HFFc6 (cell line): ENCODE measurements at places on chromosomes 2 and 18. TPM values are rescaled to one million over a fixed set of nuclear protein-coding genes. Genes with fewer than 3 reads are reported as not detected.

GRCh38 chr18:38898167-38898566, 1332.6 kb upstream of the CELF4 start:
- H3K36me3 ChIP-seq: peaks cover 5% of the 10 kb centered on the region; the same call in 1 of the 2 replicates
- H3K4me1 ChIP-seq: no peaks in the 10 kb centered on the region
- H3K27ac ChIP-seq: no peak overlapping the region

GRCh38 chr18:55102958-55103456, 143.7 kb upstream of the CCDC68 start:
- DNase-seq: no peak
- H3K36me3 ChIP-seq: no peaks in the 10 kb centered on the region
- H3K4me3 ChIP-seq: no peak overlapping the region
- peaks cover 24% of the 10 kb centered on the region for H3K4me1 ChIP-seq

GRCh38 chr2:173959358-173959884, 5.8 kb downstream of the SP3 start:
- H3K27ac ChIP-seq: peak overlapping the region; percentile 10; the same call in 1 of the 2 replicates
- peak overlapping the region; percentile 32 for H3K4me3 ChIP-seq
- peaks cover 69% of the 10 kb centered on the region for H3K4me1 ChIP-seq
- peaks cover 65% of the 10 kb centered on the region for H3K36me3 ChIP-seq
- no peaks in the 10 kb centered on the region for H3K27me3 ChIP-seq

DNA sequence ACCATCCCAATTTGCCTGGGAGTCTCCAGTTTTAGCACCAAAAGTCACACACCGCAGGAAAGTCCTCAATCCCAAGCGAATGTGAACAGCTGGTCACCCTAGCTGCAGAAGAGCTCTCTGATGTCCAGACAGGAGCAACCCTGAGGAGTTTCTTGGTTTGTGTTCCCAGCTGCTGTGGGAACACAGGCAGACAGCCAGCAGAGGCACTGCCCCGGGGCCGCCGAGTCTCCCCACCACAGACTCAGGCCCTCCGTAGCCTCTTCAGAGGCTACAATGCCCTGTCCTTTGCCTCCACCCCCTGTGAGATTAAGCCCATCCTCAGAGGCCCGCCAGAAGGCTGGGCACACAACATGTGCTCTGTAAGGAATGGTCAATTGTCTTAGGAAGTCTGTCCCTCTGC, 111.5 kb downstream of the TTC32 start:
- H3K27ac ChIP-seq: no peak overlapping the region
- no peak for DNase-seq
- H3K4me1 ChIP-seq: peaks cover 30% of the 10 kb centered on the region
- peaks cover 23% of the 10 kb centered on the region for H3K27me3 ChIP-seq
- H3K36me3 ChIP-seq: no peaks in the 10 kb centered on the region

DNA sequence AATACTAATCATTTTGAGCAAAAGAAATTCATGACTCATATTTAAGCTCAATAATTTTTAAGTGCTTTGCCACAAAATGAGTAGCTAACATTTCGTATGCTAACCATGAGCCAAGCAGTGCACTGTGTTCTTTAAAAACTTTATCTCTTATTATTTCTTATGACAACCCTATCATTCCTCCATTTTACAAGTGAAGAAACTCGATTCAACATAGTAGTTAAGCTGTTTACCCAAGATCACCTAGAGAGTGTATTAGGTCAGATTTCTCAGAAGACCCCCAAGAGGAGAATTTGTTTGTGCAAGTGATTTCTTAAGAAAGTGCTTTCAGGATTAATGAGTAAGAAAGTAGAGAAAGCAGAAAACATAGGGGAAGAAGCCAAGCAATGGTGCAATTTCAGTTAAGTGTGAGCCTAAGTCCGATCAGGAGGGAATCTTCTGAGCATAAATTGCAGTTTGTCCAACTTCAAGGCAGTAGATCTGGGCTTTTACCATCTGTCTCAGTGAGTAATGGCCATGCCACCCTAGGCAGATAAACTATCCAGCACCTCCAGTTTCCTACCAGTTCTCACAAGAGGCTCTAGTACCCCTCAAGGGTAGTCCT, 202.7 kb downstream of the SCG2 start:
- no peak overlapping the region for H3K27ac ChIP-seq
- H3K4me1 ChIP-seq: no peaks in the 10 kb centered on the region
- H3K36me3 ChIP-seq: no peaks in the 10 kb centered on the region
- no peak for DNase-seq
- H3K27me3 ChIP-seq: no peaks in the 10 kb centered on the region; the same call in 1 of the 2 replicates
- H3K4me3 ChIP-seq: no peak overlapping the region

- H3K4me3 ChIP-seq: no peak overlapping the region
- H3K27me3 ChIP-seq: peaks cover 7% of the 10 kb centered on the region
- H3K4me1 ChIP-seq: no peaks in the 10 kb centered on the region
- DNase-seq: no peak
- H3K27ac ChIP-seq: no peak overlapping the region
Observed at GRCh38 chr2:236545248-236545658, 24.4 kb upstream of the ACKR3 start.

DNA sequence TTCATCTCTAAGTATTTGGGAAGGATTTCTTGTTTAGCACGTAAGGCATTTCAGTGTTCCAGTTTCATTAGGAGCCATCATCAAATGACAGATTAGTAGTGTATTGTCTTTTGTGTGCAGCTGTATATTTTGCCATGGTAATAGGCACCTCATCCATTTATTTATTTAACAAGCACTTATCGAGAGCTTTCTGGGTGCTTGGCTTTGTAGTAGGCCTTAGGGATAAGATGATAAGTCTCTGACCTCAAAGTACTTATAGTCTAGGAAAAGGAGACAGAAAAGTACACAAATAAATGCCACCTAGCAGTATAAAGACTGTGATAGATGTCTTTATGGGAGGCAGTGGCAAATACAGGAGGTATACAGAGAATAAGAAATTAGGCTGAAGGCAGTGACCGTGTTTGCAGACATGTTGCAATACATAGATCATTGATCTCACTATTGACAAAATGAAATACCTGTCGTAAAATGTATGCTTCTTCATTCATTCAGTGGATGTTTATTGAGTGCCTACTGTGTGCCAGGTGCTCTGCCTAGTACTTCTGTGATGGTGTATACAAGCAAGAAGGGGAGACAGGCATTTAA, 265.9 kb downstream of the SETBP1 start:
- H3K36me3 ChIP-seq: no peaks in the 10 kb centered on the region
- H3K27ac ChIP-seq: no peak overlapping the region
- no peaks in the 10 kb centered on the region for H3K4me1 ChIP-seq
- H3K27me3 ChIP-seq: no peaks in the 10 kb centered on the region
- no peak for DNase-seq

- no peak overlapping the region for H3K4me3 ChIP-seq
- no peak overlapping the region for H3K27ac ChIP-seq
- H3K27me3 ChIP-seq: peaks cover 6% of the 10 kb centered on the region
- H3K4me1 ChIP-seq: 0 out of 2 replicates have a peak, but pooled peaks cover 9% of the 10 kb centered on the region
- H3K36me3 ChIP-seq: no peaks in the 10 kb centered on the region
Observed at GRCh38 chr2:57859755-57860154, 186.9 kb upstream of the VRK2 start.

DNA sequence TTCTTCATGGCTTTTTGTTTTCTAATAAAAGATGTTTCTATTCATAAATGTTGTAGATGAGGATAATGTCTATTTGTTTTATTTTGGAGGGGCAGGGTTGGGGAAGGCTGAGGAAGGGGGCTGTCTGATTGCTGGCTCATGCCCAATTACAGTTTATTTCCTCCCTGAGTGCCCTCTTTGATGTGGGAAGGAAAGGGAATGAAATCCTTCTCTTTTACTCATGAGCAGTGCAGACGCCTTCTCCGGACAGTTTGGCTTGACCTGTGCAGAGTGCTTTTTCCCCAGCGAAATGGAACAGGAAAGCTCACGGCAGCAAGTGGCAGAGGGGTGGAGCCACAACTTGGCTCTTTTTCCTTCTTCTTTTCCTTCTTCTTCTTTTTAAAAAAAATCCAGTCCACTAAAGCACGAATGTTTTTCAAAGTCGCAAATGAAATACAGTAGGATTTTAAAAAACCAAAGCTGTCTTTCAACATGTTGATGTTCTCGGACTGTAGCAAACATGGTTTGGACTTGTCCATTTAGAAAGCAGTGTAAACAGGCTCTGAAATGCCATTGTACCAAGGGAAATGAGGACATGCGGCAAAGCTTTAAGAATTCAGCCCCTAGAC, 34.5 kb downstream of the RAB31 start:
- H3K4me1 ChIP-seq: peaks cover 57% of the 10 kb centered on the region
- peaks cover 4% of the 10 kb centered on the region; the same call in 1 of the 2 replicates for H3K27me3 ChIP-seq
- H3K36me3 ChIP-seq: peaks cover 21% of the 10 kb centered on the region
- H3K27ac ChIP-seq: peak overlapping the region; percentile 74
- peak; percentile 15 for DNase-seq

GRCh38 chr2:203758841-203759689, 52.6 kb downstream of the CD28 start:
- H3K27ac ChIP-seq: peak overlapping the region; percentile 98
- H3K4me1 ChIP-seq: peaks cover 41% of the 10 kb centered on the region
- H3K4me3 ChIP-seq: peak overlapping the region; percentile 68
- peaks cover 24% of the 10 kb centered on the region for H3K36me3 ChIP-seq

- no peak overlapping the region for H3K27ac ChIP-seq
- DNase-seq: no peak
- no peaks in the 10 kb centered on the region for H3K36me3 ChIP-seq
- H3K4me1 ChIP-seq: no peaks in the 10 kb centered on the region
- no peaks in the 10 kb centered on the region for H3K27me3 ChIP-seq
Observed at GRCh38 chr2:21181957-21182356, 58.2 kb downstream of the TDRD15 start.

- H3K4me1 ChIP-seq: no peaks in the 10 kb centered on the region
- no peak overlapping the region for H3K27ac ChIP-seq
- H3K36me3 ChIP-seq: no peaks in the 10 kb centered on the region
- no peak for DNase-seq
Observed at GRCh38 chr2:102396012-102396411, 26.9 kb upstream of the IL18RAP start.

DNA sequence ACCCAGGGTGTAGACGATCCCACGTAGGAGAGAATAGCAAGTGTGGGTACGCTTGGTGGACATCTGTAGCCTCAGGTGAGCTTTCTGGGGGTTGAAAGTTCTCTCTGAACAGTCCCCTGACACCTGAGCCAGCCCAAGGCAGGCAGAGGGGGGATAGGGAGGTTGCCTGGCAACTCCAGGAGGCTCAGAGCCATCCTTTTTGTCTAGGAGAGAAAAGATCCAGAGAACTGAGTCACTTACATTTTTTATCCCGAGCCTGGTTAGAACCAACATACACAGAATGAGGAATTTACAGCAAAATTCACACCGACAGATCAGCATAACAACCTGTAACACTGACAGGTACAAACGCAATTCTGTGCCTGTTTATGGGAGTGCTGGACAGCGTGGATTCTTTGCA, 113.2 kb downstream of the SH3BP4 start:
- DNase-seq: no peak
- no peaks in the 10 kb centered on the region for H3K36me3 ChIP-seq

DNA sequence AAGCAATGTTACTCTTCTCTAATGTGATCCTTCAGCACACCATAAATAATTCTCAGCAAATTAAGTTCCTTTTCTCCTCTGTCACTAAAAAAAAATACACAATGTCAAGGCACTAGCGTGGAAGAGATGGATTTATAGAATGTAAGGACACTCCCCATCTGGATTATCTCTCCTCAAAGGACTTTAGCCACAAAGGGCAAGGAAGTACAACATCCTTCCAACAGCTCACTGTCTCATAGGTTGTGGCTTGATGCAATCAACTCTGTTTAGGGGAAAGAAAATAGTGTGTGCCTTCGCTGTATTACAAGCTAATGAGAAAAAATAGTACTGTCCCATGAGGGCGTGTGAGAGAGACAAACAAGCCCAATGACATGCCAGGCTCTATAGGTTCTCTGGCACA, 129.1 kb upstream of the DNMT3A start:
- no peak overlapping the region for H3K4me3 ChIP-seq
- H3K36me3 ChIP-seq: peaks cover 8% of the 10 kb centered on the region
- no peaks in the 10 kb centered on the region for H3K4me1 ChIP-seq
- no peak overlapping the region for H3K27ac ChIP-seq

GRCh38 chr2:104340162-104340561, 513.8 kb upstream of the POU3F3 start:
- no peaks in the 10 kb centered on the region for H3K4me1 ChIP-seq
- H3K36me3 ChIP-seq: peaks cover 6% of the 10 kb centered on the region; the same call in 1 of the 2 replicates
- no peaks in the 10 kb centered on the region for H3K27me3 ChIP-seq
- H3K27ac ChIP-seq: no peak overlapping the region
- no peak for DNase-seq

DNA sequence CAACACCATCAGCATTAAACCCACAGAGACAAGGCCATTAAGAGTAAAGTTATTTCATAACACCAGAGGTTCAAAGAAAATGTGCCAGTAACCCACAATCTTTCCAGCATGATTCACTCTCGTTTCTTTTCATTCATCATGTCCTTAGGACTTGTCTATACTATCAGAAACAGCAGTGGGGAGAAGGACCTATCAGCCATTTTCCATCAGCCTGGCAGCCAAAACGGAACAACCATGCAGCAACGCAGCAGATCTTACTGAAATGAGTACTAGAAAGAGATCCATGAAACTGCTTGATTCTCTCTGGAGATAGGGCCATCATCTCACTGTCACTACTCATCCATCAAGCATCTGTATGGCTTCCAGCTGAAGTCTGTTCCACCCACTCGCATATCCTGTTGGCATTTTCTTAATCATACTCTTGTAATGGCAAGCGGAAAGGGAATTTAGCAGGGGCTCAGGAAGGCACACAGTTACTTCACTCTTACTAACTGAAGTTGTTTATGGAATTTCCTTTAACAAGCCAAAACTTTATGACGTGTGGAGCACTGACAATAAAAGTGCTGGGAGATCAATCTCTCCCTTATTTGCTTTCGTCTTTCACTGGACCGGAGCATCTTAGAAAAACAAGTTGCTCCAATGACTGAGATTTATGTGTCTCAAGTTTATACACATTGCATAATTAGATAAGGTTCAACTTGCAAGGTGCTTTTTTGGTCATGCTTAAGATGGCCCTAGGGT, 69.7 kb downstream of the EPHA4 start:
- DNase-seq: peak; percentile 48
- peaks cover 34% of the 10 kb centered on the region for H3K4me1 ChIP-seq
- H3K27ac ChIP-seq: peak overlapping the region; percentile 70
- H3K27me3 ChIP-seq: no peaks in the 10 kb centered on the region
- peaks cover 18% of the 10 kb centered on the region; the same call in 1 of the 2 replicates for H3K36me3 ChIP-seq

- H3K27ac ChIP-seq: no peak overlapping the region
- no peak overlapping the region for H3K4me3 ChIP-seq
- H3K4me1 ChIP-seq: no peaks in the 10 kb centered on the region
- H3K27me3 ChIP-seq: peaks cover 2% of the 10 kb centered on the region; the same call in 1 of the 2 replicates
- DNase-seq: no peak
Observed at GRCh38 chr2:37365669-37366068, 21.2 kb downstream of the QPCT start.

- no peak overlapping the region for H3K27ac ChIP-seq
- H3K4me3 ChIP-seq: no peak overlapping the region
- H3K36me3 ChIP-seq: peaks cover 4% of the 10 kb centered on the region; the same call in 1 of the 2 replicates
- no peaks in the 10 kb centered on the region for H3K27me3 ChIP-seq
- no peaks in the 10 kb centered on the region for H3K4me1 ChIP-seq
Observed at GRCh38 chr2:50347358-50348044, 684.4 kb downstream of the NRXN1 start.

GRCh38 chr2:208820014-208820688, 413.6 kb downstream of the PTH2R start:
- H3K27ac ChIP-seq: no peak overlapping the region
- H3K36me3 ChIP-seq: no peaks in the 10 kb centered on the region
- no peaks in the 10 kb centered on the region for H3K27me3 ChIP-seq
- H3K4me3 ChIP-seq: no peak overlapping the region

The IL1F10 gene
- not detected in 3 replicates for total RNA-seq

The REG3A gene
- total RNA-seq: not detected in 3 replicates

The MROH2A gene
- total RNA-seq: not detected in 3 replicates

The GAREM1 gene
- total RNA-seq: 0.07 to 0.13 TPM (median 0.09 TPM) in 3 replicates

The LBX2 gene
- 0.32 to 1.5 TPM (median 0.42 TPM) in 3 replicates for total RNA-seq

The IMPA2 gene
- 1.2 to 2.6 TPM (median 1.6 TPM) in 3 replicates for total RNA-seq

The CERKL gene
- total RNA-seq: not detected in 3 replicates

The DES gene
- 0.23 TPM in 1 of 3 replicates, not detected in the others for total RNA-seq

The CDK5R2 gene
- 0.18 TPM in 1 of 3 replicates, not detected in the others for total RNA-seq

The CYP1B1 gene
- not detected in 3 replicates for total RNA-seq

The CRIM1 gene
- total RNA-seq: 731 to 812 TPM (median 804 TPM) in 3 replicates

The TEKT4 gene
- not detected in 3 replicates for total RNA-seq
